HCT116 (cell line): ENCODE measurements at places on chromosomes 5 and 9. TPM values are rescaled to one million over a fixed set of nuclear protein-coding genes. Genes with fewer than 3 reads are reported as not detected.
A peak's percentile ranks its signal among the peaks of the same experiment; 100 is the strongest.

DNA sequence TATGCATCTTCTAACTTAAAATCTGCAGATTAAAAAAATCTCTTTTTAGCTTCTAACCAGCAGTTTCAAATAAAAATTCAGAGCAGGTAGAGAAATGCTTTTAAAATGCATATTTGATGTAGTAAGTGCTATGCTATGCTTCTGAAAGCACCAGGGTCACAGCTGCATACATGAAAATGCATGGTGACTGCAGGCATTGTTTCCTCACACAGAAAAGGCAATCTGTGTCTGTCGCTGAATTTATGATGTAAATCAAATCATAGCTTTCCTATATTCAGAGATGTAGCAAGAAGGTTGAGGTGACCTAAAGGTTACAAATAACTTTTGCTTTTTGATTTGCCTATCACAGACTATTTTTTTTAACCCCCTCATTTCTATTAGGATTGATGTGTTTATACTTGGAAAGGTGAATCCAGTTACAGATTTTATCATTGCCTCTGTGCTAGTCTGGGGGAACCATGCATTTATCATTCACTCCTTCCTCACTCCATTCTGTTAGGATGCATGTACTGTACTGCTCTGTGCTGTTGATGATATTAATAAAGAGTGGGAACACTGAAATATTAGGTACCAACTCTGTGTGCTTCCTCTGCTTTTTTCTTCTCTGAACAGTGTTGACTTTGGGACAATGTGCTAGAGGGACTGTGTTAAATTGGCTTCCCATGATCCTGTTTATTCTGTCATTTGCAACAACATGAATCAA is 65.6 kb downstream of the FOCAD start:
- no peak overlapping the region for H3K27ac ChIP-seq
- H3K36me3 ChIP-seq: no peaks in the 10 kb centered on the region
- H3K27me3 ChIP-seq: no peaks in the 10 kb centered on the region
- H3K4me1 ChIP-seq: peaks cover 12% of the 10 kb centered on the region

Gene PKD2L2
- not detected for total RNA-seq

- H3K4me1 ChIP-seq: no peaks in the 10 kb centered on the region
- no peak overlapping the region for H3K27ac ChIP-seq
- H3K27me3 ChIP-seq: no peaks in the 10 kb centered on the region
- no peaks in the 10 kb centered on the region for H3K36me3 ChIP-seq
- H3K4me3 ChIP-seq: no peak overlapping the region
Measured at GRCh38 chr5:102932781-102933180, 177.7 kb downstream of the PAM start.

Gene ZNF367
- total RNA-seq: 18.1 TPM

Gene DND1
- total RNA-seq: 2.3 TPM

DNA sequence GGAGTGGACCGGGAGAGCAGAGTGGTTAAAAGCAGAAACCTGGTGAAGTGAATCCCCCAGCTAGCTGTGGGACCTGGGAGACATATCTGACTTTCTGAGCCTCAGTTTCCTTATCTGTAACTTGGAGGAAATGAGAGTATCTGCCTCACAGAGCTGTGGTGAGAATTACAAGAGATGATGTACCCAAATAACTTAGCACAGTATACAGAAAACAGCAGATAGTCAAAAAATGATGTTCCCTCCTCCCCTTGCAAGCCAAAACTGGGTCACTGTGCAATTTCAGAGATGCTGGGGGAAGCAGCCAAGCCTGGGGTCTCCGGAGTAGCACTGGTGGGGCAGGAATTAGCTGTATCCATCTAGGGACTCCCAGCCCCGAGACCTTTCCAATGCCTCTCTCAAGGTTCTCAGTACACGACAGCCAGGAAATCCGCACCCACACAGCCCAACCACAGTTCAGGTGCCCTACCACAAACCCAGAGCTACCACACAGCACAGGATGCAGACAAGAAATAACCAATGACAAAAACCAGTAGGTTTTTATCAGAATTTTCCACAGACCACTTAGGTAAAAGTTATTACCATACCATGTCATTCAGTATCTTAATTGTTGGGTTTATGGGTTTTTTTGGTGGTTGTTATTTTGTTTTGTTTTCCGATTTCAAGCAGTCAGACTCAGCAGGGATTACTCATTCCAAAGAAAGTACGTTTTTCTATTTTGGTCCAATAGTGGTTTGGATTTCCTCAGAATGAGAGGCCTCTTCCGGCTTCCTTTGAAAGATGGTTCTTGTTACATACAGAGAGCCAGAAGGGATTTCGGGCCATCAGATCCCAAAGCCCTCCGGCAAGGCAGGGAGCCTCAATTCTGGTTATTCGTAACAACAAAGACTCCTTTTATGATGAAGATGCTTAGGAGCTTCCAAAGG is 4.9 kb upstream of the HRH2 start:
- no peak overlapping the region for H3K27ac ChIP-seq
- H3K4me3 ChIP-seq: no peak overlapping the region
- no peaks in the 10 kb centered on the region for H3K36me3 ChIP-seq
- no peak for DNase-seq
- no peaks in the 10 kb centered on the region for H3K27me3 ChIP-seq
- no peaks in the 10 kb centered on the region for H3K4me1 ChIP-seq

GRCh38 chr9:117000834-117001233 is 313.7 kb downstream of the TRIM32 start:
- no peaks in the 10 kb centered on the region for H3K27me3 ChIP-seq
- no peak for DNase-seq
- H3K4me1 ChIP-seq: no peaks in the 10 kb centered on the region
- no peak overlapping the region for H3K4me3 ChIP-seq

GRCh38 chr9:69428017-69428785 is 103.2 kb downstream of the ENTREP1 start:
- H3K4me1 ChIP-seq: no peaks in the 10 kb centered on the region
- DNase-seq: no peak
- no peak overlapping the region for H3K27ac ChIP-seq
- 0 out of 2 replicates have a peak, but pooled peaks cover 5% of the 10 kb centered on the region for H3K27me3 ChIP-seq
- no peaks in the 10 kb centered on the region for H3K36me3 ChIP-seq

Gene TCERG1
- 83.5 TPM for total RNA-seq

DNA sequence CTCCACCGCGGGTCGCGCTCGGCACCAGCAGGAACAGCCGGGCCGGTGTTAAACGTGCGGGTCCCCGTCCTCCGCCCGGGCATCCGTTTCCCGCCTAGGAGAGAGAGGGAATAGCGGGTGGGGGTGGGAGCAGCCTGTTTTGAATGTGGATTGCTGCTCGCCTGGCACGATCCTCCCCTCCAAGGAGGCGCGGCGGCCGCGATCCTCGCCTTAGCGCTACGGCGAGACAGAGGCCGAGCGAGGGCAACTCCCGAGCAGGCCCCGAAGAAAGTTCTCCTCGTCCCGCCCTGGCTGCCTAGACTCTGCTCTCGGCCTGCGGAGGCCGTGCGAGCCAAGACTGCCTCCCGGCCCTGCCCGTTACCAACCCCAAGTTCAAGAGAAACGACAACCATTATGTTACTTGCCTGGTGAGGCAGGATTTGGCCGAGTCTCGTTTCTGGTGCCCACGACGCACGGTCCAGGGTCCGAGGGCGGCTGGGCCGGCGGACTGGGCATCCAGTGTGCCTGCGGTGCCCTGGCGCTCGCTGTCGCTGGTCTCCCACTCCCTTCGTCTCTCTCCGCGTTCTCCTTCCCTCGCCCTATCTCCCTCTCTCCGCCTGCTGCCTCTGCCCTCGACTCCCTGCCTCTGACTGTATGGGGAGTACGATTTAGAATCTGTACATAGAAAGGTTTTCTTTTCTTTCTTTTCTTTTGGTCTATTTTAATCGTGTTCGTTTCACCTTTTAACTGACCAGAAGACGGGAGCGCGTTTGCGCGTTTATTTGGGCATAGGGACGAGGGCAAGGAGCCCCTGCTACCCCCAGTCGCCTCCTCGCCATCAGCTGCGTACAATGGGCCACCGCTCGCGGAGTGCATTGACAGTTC is 724 bp downstream of the NR2F1-AS1 start:
- no peaks in the 10 kb centered on the region for H3K36me3 ChIP-seq
- no peak for DNase-seq
- H3K4me3 ChIP-seq: peak overlapping the region; percentile 85
- H3K4me1 ChIP-seq: peaks cover 19% of the 10 kb centered on the region
- H3K27ac ChIP-seq: peak overlapping the region; percentile 99
- H3K27me3 ChIP-seq: no peaks in the 10 kb centered on the region

Gene TMEM267
- total RNA-seq: 17.5 TPM

GRCh38 chr9:37632479-37632878 is 18.3 kb upstream of the FRMPD1 start:
- H3K36me3 ChIP-seq: no peaks in the 10 kb centered on the region
- no peak for DNase-seq
- H3K4me3 ChIP-seq: no peak overlapping the region

- H3K4me1 ChIP-seq: peaks cover 13% of the 10 kb centered on the region; the same call in 1 of the 2 replicates
- H3K36me3 ChIP-seq: no peaks in the 10 kb centered on the region
- no peak for DNase-seq
- H3K4me3 ChIP-seq: peak within 1 kb of the TSS; percentile 61
- peaks cover 4% of the 10 kb centered on the region; the same call in 1 of the 2 replicates for H3K27me3 ChIP-seq
- peak within 1 kb of the TSS; percentile 71; the same call in 1 of the 2 replicates for H3K27ac ChIP-seq
Measured at GRCh38 chr5:141878186-141878710, at the start of gene PCDH1. Gene PCDH1, minus strand, starts transcription at chr5:141878410. Its CDS starts 148 bp downstream, at chr5:141878262.

DNA sequence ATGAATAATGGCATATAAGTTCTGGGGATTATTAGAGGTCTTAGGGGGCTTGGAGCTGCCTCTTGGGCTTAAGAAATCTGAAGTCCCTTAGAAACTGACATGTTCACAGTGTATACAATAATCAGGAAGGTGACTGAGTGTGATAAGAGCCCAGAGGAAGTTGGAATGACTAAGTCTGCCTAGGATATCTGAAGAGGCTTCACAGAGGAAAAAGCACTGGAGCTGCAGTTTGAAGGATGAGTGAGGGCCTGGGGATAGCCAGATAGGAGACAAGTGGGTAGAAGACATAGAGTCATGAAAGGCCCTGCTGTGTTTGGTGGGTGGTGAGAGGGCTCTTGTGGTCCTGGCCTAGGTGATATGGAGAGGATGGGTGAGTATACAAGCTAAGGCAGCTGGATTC is 8.8 kb downstream of the NEUROG1 start:
- H3K4me3 ChIP-seq: no peak overlapping the region
- no peaks in the 10 kb centered on the region for H3K4me1 ChIP-seq
- no peaks in the 10 kb centered on the region for H3K36me3 ChIP-seq
- no peak overlapping the region for H3K27ac ChIP-seq
- DNase-seq: no peak

Gene COL27A1
- 12.0 TPM for total RNA-seq

GRCh38 chr5:97043511-97043910 is 98.9 kb downstream of the LIX1 start:
- no peak overlapping the region for H3K27ac ChIP-seq
- H3K27me3 ChIP-seq: no peaks in the 10 kb centered on the region
- no peak overlapping the region for H3K4me3 ChIP-seq
- H3K4me1 ChIP-seq: no peaks in the 10 kb centered on the region
- H3K36me3 ChIP-seq: no peaks in the 10 kb centered on the region

Gene LCN9
- total RNA-seq: not detected

Gene SLC6A19
- not detected for total RNA-seq

Gene FOXD4
- 2.8 TPM for total RNA-seq

GRCh38 chr9:115292584-115293279 is 174.8 kb upstream of the TNC start:
- DNase-seq: no peak
- peaks cover 6% of the 10 kb centered on the region; the same call in 1 of the 2 replicates for H3K4me1 ChIP-seq
- H3K4me3 ChIP-seq: no peak overlapping the region
- H3K27me3 ChIP-seq: no peaks in the 10 kb centered on the region

GRCh38 chr5:74767579-74767913 is 497 bp downstream of the NSA2 start:
- H3K27ac ChIP-seq: peak overlapping the region; percentile 70
- H3K4me1 ChIP-seq: peaks cover 21% of the 10 kb centered on the region; the same call in 1 of the 2 replicates
- DNase-seq: peak; percentile 28
- peak overlapping the region; percentile 99 for H3K4me3 ChIP-seq
- peaks cover 11% of the 10 kb centered on the region; the same call in 1 of the 2 replicates for H3K36me3 ChIP-seq
- H3K27me3 ChIP-seq: no peaks in the 10 kb centered on the region

DNA sequence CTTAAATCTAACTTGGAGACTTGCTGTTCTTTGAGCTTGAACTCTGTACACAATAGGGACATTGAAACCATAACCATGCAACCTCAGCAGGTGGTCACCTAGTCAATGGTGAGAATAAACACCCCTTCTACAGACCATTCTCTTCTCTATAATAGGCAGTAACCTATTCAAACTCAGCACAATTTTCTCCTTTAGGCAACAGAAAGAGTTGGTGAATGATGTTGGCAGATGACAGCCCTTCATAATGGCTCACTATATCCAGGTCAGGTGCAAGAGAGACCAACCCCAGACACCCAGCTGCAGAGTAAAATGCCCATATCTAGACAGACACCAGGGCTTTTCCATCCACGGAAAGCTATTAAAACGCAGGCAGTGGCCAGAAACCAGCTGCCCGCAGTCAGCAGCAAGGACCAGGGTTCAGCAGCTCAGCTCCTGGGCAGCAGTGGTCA is 106.7 kb downstream of the SERINC5 start:
- H3K4me1 ChIP-seq: no peaks in the 10 kb centered on the region
- H3K36me3 ChIP-seq: no peaks in the 10 kb centered on the region
- H3K27me3 ChIP-seq: no peaks in the 10 kb centered on the region
- no peak for DNase-seq
- H3K4me3 ChIP-seq: no peak overlapping the region

Gene ARID3C
- total RNA-seq: 0.42 TPM

GRCh38 chr5:39074017-39074814 is at the start of gene RICTOR:
Gene RICTOR, minus strand, starts transcription at chr5:39074399. Its CDS starts 22 bp downstream, at chr5:39074377.
- H3K36me3 ChIP-seq: no peaks in the 10 kb centered on the region
- H3K4me1 ChIP-seq: peaks cover 7% of the 10 kb centered on the region; the same call in 1 of the 2 replicates
- H3K27ac ChIP-seq: peak within 1 kb of the TSS; percentile 80
- H3K27me3 ChIP-seq: no peaks in the 10 kb centered on the region
- DNase-seq: no peak
- H3K4me3 ChIP-seq: peak within 1 kb of the TSS; percentile 87

Gene INSL4
- total RNA-seq: not detected

DNA sequence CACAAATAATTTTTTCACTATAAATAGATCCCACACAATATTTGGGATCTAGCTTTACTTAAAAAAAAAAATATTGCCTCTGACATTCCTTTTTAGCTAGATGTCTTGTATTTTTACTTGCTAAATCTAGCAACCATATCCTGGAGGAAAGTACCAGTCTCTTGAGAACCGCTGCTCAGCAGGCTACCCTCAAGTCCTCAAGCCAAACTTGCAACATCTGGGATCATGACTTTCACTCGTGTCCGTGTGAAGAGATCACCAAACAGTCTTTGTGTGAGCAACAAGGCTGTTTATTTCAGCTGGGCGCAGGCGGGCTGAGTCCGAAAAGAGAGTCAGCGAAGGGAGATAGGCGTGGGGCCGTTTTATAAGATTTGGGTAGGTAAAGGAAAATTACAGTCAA is 180.3 kb upstream of the FER start:
- H3K27ac ChIP-seq: no peak overlapping the region
- H3K27me3 ChIP-seq: no peaks in the 10 kb centered on the region
- H3K4me1 ChIP-seq: no peaks in the 10 kb centered on the region
- H3K36me3 ChIP-seq: no peaks in the 10 kb centered on the region

Gene SPEF2
- 4.6 TPM for total RNA-seq
